ENCODE measurements at places on chromosomes 6 and 20. TPM values are rescaled to one million over a fixed set of nuclear protein-coding genes. Genes with fewer than 3 reads are reported as not detected.

Gene SPEF1
- not detected for total RNA-seq

Gene LIN28B
- not detected for total RNA-seq

Gene ZSCAN31
- total RNA-seq, result 19.7 TPM

Gene CST11
- not detected for total RNA-seq

Gene GINS1
- 20.0 TPM for total RNA-seq

Gene KHDC1L
- total RNA-seq, result not detected

Gene HEY2
- 0.46 TPM for total RNA-seq

Gene RIPOR3
- not detected for total RNA-seq

Gene CRISP2
- not detected for total RNA-seq

Gene NKAPL
- 1.2 TPM for total RNA-seq

Gene HS3ST5
- total RNA-seq, result not detected

Gene MYH7B
- 0.13 TPM for total RNA-seq

Gene ZBTB12
- 3.5 TPM for total RNA-seq

Gene SLC32A1
- total RNA-seq, result not detected

Gene PHF1
- 10.7 TPM for total RNA-seq

Gene WFDC13
- not detected for total RNA-seq

Gene TREM1
- total RNA-seq, result not detected

Gene MPIG6B
- total RNA-seq, result not detected

Gene PTK6
- 0.13 TPM for total RNA-seq

Gene VSX1
- total RNA-seq, result not detected

Gene IP6K3
- total RNA-seq, result not detected

Gene TREML2
- total RNA-seq, result not detected

Gene MATN4
- total RNA-seq, result not detected

Gene CLDN20
- not detected for total RNA-seq

Gene PPP1R16B
- 144 TPM for total RNA-seq

Gene RALGAPB
- total RNA-seq, result 27.1 TPM

Gene TNFRSF6B
- 37.0 TPM for total RNA-seq

Gene ADGB
- not detected for total RNA-seq

Gene ULBP2
- 5.8 TPM for total RNA-seq

Gene BCAS4
- total RNA-seq, result 1.6 TPM

Gene PPIL6
- total RNA-seq, result 0.49 TPM

Gene RREB1
- total RNA-seq, result 14.2 TPM

Gene FERMT1
- total RNA-seq, result 2.2 TPM

Gene LSM14B
- 43.4 TPM for total RNA-seq

Gene RBPJL
- not detected for total RNA-seq

Gene HTR1E
- not detected for total RNA-seq

Gene MDFI
- total RNA-seq, result 26.8 TPM

Gene RIN2
- 79.8 TPM for total RNA-seq

All from pulmonary artery endothelial cell (primary cell).